HTR-8/SVneo (cell line): ENCODE measurements at places on chromosomes 13 and 19.

GRCh38 chr19:50488389-50489194 lies 11.9 kb upstream of the GARIN5A start:
- DNase-seq = no peak

DNA sequence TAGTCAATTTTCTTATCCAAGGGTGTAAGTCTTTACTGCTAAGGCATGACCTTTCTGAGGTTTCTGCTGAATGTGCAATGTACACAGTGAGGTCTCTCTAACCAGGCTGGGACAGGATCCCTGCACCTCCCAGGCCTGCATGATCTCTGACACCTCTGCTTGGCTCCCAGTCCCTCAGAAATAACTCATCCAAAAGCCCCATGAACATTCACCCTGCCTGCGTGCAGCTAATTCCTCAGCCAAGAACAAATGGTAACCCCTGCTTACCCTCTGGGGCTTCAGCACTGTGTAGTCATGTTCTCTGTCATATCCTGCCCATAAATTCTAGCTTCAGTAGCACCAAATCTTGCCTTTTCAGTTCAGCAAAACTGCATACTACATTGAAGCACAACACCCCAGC lies 1146.3 kb upstream of the MIR17HG start:
- DNase-seq = no peak

- DNase-seq = no peak
Measured at GRCh38 chr13:22461854-22462490, 718.8 kb upstream of the SGCG start.

- DNase-seq = no peak
Measured at GRCh38 chr19:10033614-10034013, 20.3 kb downstream of the RDH8 start.

DNA sequence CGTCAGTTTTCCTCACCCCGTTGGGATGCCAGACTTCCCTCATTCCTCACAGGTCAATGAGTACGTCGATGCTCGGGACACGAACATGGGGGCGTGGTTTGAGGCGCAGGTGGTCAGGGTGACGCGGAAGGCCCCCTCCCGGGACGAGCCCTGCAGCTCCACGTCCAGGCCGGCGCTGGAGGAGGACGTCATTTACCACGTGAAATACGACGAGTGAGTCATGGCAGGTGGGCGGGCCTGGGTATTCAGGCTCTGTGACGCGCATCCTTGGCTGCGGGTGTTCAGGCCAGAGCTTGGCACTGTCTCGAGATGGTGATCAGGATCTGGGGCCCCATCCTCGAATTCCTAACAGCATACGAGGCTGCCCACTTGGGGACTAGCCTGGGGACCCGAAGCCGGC lies 21.4 kb downstream of the UHRF1 start:
- DNase-seq = no peak
